ENCODE measurements at places on chromosomes 11 and 22.

- no peak for DNase-seq
Observed at GRCh38 chr22:32746732-32747131, 54.8 kb upstream of the TIMP3 start.

GRCh38 chr11:31987118-31988005, 103.5 kb upstream of the RCN1 start:
- DNase-seq, result no peak

GRCh38 chr22:43996981-43997265, 27.2 kb upstream of the PARVB start:
- DNase-seq, result no peak

- DNase-seq, result no peak
Observed at GRCh38 chr11:16410479-16410878, 54.1 kb upstream of the SOX6 start.

GRCh38 chr11:63289658-63290057, 46.3 kb upstream of the SLC22A25 start:
- no peak for DNase-seq

- no peak for DNase-seq
Observed at GRCh38 chr22:47322854-47323253, 560.4 kb downstream of the TBC1D22A start.

- DNase-seq, result peak; percentile 95
Observed at GRCh38 chr11:67354075-67355022, 1.0 kb upstream of the POLD4 start.

GRCh38 chr11:14251754-14252153, 107.2 kb downstream of the RRAS2 start:
- no peak for DNase-seq

DNA sequence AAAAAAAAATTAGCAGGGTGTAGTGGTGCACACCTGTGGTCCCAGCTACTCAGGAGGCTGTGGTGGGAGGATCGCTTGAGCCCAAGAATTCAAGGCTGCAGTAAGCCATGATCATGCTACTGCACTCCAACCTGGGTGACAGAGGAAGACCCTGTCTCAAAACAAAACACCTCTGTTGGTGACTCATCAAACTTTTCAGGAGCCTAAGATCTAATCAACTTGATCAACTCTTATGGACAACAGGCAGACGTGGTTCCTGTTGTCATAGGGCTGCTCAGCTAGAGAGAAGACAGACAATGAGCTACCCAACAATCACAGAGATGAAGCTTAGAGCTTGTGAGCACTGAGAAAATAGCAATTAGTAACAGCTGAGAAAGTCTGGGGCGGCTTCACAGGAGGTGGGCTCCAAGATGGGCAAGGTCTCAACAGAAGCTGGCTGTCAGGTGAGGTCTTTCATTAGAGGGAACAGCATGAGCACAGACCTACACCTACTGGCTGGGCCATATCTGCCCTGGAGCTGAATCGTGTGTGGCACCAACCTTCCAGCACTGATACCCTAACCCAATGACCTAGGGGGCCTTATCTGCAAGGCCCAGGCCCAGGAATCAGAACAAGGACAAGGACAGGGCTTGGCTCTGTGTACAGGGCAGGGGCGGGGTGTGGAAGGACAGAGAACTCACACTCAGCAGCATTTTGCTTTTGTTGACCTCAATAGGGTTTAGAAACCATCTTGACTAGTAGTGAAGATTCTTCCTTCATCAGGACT, 7.2 kb upstream of the UCP3 start:
- DNase-seq, result no peak

- DNase-seq, result no peak
Observed at GRCh38 chr22:23042179-23042578, 28.1 kb upstream of the GNAZ start.

- no peak for DNase-seq
Observed at GRCh38 chr11:128624269-128625175, 37.2 kb upstream of the ETS1 start.
